ENCODE measurements at places on chromosomes 4 and X. TPM values are rescaled to one million over a fixed set of nuclear protein-coding genes. Genes with fewer than 3 reads are reported as not detected.

- no peak for DNase-seq
These were observed 2.2 kb downstream of the CLNK start for GRCh38 chr4:10682397-10682796.

- DNase-seq, result peak; percentile 44
These were observed 4.2 kb downstream of the ELF4 start for GRCh38 chrX:130106071-130106470.

DNA sequence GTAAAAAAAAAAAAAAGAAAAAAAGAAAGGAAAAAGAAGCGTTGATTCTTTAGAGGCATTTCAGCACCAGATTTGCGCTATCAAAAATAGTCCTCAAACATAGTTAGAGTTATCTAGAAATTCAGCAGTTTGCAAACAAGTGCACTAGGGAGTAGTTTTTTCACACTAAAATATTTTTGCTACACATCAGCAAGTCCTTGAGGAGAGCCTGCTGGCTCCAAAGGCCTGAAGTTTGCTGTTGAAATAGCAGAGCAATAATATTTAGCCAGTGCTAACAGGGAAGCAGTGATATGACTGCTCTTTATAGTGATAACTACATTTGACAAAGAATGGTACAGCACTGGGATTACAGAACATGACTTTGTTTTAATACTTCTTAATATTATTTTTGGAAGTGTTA is 472.2 kb downstream of the PCDH7 start:
- DNase-seq, result no peak

- no peak for DNase-seq
These were observed 219.1 kb downstream of the MID1 start for GRCh38 chrX:10401239-10401638.

DNA sequence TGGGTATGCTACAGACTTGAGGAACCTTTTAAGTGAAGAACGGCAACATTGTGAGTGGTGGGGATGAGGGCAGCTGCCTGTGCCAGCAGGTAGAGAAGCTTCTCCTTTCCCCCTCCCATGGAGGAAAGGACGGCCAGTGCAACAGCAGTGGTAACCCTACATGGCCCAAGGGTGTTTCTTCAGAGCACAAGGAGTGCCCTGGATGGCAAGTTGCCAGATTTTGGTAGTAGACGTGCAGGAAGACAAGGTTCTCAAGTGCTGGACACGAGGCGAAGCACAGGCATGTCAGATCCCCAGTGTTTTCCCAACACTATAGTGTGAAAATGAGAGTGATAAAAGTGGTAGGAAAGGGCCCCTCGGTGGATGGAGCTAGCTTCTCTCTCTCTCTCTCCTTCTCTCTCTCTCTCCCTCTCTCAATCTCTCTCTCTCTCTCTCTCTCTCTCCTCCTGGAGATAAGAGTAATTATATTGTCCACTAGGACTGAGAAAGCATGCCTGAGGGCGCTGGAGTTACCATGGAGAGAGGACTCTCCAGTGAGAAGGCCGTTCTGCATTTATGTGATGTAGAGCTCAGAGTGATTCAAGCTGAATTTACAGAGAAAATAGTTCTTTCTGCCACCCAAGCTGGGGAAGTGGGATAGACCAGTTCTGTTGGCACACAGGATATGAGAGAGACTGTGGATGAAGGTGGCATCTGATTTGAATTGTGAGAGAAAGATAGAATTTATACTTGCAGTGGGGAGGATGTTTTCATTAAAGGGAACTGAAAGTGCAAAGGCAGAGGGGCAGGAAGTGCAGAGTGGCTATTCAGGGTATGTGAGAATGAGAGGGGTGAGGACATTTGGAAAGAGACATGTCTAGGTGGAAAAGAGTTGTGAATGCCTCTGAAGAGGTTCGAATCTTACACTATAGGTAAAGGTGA is 25.7 kb upstream of the TRPC3 start:
- no peak for DNase-seq

The GATA1 gene
- total RNA-seq, result not detected

- DNase-seq, result no peak
These were observed 177.3 kb upstream of the ETNPPL start for GRCh38 chr4:108940149-108940548.

The VCX3B gene
- total RNA-seq, result not detected

The S100G gene
- not detected for total RNA-seq

DNA sequence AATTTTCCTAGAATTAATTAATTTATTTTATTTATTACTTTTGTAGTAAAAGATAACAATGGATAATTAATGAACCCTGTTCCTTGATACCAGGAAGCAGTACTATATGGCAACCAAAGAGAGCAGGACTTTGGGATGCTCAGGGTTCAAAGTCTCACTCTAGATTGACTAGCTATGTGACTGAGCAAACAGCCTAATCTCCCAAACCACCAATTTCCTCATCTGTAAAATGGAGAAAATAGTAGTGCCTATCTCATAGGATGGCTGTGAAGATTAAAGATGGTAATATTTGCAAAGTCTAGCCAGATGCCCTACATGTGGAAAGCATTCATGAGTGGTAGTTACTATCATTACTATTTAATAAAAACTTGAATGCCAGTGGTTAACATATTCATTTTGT is 97.6 kb downstream of the PRDM5 start:
- no peak for DNase-seq

DNA sequence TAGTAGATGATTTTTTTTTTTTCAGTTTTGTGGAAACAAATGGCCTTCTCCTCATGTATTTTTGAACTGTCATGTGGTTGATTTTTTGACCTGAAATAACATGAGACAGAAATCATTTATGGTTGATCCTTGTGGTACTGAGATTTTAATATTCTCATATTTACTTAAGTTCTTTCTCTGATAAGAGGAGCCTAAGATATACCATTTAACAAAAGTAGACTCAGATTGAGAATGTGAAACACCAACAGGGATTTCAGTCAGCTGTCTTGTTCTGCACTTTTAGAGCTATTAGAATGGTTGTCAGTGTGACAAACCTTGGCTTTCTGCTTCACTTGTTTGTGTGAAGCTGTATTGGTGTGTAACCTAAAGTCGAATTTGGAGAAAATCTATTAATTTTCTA is 575.7 kb downstream of the SPOCK3 start:
- DNase-seq, result no peak

DNA sequence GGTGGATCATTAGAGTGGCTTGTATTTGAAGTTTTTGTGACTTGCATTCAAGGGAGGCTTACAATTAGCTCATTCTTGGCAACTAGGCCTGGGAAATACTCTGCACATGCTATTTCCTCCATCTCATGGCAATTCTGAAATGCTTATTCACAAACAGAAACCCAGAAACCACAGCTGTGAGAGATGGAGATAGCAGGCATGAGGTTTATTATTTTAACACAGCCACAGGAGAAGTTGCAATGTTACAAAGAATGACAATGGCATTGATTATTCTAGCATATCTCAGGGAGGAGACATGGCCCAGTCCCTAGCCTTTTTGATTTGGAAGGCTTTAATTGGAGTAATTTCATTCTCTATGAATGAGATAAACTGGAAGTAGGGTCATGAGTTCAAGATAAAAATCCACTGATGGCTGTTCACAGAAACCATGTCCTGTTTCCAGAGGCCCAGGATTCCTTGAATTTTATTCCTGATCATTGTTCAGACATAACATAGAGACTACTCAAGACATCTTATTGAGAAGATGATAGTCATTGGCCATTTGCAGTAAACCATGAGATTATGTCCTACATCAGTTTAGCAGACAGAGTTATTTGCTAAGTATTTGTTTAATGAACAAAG is 123.9 kb downstream of the MID1 start:
- peak; percentile 84 for DNase-seq

DNA sequence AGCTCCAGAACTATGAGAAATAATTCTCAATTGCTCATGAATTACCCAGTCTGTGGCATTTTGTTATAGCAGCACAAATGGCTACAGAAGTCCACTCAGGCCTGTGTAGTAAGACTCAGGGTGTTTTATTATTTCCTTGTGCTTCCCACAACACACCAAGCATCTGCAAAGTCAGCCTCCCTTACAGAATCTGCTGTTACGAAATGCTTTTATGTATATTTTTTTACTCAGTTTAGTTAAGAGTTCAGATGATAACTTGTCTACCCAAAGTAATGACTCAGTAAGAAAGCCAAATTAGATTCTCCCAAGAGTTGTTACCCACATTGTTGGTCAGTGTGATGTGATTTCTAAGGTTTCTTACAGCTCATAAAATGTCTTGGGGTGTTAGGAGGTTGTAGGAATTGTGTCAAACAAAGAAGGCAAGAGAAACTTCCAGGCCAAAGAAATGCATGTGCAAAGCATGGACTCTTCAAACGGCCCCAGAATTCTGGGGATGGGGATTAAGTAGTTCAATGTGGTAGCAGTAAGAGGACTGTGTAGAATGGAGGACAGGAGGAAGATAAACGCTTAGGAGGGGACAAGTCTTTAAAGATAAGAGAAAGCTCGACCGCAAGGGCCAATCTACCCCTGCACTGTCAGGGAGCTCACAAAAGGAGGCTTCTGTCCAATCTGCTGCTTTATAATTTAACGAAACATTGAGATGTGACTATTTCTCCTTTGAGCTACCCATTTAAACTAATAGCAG is 35.4 kb upstream of the TMEM184C start:
- DNase-seq, result peak; percentile 32

The CWH43 gene
- total RNA-seq, result not detected

The MAGEA9B gene
- not detected for total RNA-seq

- DNase-seq, result peak; percentile 19
These were observed 444 bp upstream of the ARHGAP6 start for GRCh38 chrX:11666164-11666563.

DNA sequence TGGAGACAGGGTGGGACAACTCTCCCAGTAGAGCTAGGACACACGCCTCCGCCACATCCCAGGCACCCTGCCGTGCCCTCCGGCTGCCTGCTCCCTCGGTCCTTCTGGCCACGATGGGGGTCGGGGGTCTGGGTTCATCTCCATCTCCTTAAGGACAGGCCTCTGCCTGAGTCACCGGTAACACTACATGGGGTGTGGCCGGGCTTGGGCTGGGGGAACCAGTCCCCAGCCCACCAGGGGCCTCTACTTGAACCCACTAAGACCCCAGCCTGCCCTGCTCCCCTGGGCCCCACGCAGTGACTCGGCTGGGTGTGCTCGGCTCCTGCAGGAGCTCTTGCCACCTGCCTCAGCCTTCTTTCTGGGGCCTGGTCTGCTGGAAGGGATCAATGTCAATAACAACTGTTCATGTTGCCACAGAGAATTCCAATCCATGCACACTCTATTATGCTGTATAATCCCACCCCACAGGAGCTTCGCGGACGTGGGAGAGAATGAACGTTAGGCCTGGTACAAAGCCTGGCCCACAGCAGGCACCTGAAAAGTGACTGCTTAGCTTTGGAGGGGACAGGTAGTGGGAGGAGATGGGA is 177.7 kb upstream of the PSAPL1 start:
- no peak for DNase-seq

The GRIA2 gene
- total RNA-seq, result not detected

- DNase-seq, result no peak
These were observed 6.1 kb downstream of the DAPP1 start for GRCh38 chr4:99822734-99823133.

GRCh38 chrX:101744085-101744484 is 84.4 kb upstream of the ARMCX2 start:
- peak; percentile 2 for DNase-seq

The GAGE13 gene
- not detected for total RNA-seq

DNA sequence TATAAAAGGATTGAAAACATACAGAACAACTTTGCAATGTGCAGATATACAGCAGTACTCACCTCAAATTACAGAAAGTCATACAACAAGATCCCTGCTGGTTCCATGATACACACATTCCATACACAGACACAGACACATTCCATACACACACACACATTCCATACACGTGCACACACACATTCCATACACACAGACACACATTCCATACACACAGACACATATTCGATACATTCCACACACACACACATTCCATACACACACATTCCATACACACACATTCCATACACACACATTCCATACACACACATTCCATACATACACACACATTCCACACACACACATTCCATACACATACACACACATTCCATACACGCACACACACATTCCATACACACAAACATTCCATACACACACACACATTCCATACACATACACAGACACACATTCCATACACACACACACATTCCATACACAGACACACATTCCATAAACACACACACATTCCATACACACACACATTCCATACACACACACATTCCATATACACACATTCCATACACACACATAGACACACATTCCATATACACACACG is 13.7 kb downstream of the LINC00632 start:
- no peak for DNase-seq

The ADGRL3 gene
- total RNA-seq, result not detected

- DNase-seq, result no peak
These were observed 275.7 kb upstream of the RASGEF1B start for GRCh38 chr4:81747242-81747930.

The AWAT2 gene
- not detected for total RNA-seq

The PLP1 gene
- 0.76 TPM for total RNA-seq

DNA sequence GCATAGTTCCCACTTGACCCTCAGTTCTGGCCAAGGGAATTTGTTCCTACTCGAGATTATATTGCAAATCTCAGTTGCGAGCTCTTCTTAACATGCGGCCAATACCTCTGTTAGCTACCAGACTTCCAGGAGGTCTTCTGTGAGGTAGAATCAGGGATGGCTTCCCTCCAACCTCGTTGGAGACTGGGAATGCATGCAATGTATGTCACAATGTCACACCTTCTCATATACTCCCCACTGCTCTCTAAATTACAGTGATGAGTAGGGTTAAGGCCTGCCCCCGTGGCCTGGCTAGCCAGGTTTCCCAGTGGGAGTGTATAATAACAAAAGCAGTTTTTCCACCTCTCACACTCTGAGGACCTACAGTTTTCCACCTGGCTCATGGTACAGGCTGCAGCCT is 1962.5 kb downstream of the ARAP2 start:
- no peak for DNase-seq

DNA sequence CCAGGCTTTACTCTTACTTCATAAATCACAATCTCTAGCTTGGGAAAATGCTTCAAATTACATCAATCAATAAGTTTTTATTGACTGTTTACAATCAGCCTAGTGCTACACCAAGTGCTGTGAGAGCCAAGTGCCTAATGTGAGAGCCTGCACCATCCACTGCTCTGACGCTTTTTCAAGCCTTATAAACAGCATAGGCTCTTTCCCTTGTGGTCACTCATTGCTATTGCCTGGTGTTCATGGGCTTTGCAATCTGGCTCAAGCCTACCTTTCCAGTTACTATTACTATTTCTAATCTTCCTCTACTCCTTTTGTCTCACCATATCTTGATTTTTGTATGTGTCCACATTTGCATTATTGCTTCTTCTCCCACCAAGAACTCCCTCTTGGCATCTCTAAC is 77.0 kb downstream of the REELD1 start:
- DNase-seq, result no peak

The SMIM9 gene
- total RNA-seq, result not detected

The GRPR gene
- total RNA-seq, result not detected

DNA sequence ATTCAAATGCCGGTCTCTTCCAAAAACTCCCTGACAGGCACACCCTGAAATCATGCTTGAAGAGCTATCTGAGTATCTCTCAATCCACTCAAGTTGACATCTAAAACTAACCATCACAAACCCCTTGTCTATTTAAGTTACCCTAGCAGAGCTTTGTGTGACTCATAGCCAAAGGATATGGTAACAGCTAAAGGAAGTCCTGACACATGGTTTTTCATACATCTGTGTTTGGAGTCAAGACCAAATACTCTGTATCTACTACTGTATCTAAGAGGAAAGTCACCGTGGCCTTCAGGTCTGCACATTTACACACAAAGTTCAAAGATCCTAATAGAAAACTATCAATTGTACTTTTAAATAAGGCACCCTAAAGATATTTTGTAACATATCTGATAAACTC is 239.6 kb upstream of the VCX start:
- no peak for DNase-seq

The DGAT2L6 gene
- not detected for total RNA-seq

Measured in GM23248 (cell line).